ENCODE measurements at places on chromosomes 12 and 14.

DNA sequence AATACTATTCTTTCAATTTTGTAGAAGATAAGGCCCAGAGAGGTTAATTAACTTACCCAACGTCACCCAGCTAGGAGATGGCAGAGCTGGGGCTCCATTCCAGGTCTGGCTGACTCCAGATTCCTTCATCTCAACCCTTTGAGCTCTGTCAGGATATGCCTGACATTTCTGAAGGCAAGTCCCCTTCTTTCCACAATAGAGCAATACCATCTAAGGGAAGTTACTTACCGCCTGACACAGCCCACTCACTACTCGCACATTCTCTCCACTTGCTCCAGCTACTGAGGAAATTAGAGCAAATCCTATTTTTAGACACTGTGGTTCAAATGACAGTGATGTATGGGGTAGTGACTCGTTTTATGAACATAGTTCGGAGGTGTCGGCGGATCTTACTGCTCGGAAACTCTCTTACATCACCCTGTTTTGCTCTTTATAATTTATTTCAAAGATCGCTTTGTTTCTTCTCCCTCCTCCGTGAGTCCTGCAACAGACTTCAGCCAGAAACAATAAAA is 2.0 kb upstream of the WSCD2 start:
- DNase-seq = no peak

DNA sequence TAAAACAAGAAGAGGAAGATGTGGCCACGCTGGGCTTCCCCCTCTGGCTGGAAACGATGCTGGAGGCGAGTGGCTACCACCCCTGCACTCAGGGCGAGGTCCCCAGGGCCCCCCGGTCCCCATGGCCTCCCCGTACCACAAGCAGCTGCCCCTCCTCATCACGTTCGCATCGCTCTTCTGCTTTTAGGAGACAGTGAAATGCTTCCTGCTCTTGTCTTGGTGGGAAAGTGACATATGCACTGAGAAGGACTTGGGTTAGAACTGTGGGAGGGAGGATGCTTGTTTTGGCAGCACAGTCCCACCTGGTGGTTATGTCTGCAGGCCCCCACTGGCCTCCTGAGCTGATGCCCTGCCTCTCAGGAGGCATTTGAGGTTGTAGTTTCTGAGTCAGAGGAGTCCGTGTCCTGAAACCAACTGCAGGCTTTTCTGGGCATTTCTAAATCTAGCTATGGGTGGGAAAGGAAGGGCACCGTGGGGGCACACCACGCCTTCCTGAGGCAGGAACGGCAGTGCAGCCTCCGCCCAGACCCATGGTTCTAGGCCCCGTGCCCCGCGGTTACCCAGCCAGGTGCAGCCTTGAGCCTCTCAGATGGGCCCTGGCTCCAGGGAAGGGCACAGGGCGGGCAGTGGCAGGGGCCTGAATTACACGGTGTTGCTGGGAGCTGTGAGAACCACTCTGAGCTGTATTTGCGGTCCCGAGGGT is 139.3 kb downstream of the ADGRD1 start:
- no peak for DNase-seq

- DNase-seq = peak; percentile 41
These were observed 10.6 kb downstream of the TMED10 start for GRCh38 chr14:75165586-75166391.

GRCh38 chr14:68528040-68528687 is 264.7 kb downstream of the ZFP36L1 start:
- DNase-seq = no peak

- no peak for DNase-seq
These were observed 44.2 kb upstream of the EMP1 start for GRCh38 chr12:13152281-13152680.

Measured in hypothalamus (tissue), 51 donors.